ENCODE measurements at places on chromosomes 4 and X.

- no peak for DNase-seq
Observed at GRCh38 chr4:56241500-56241899, 145.8 kb downstream of the AASDH start.

- DNase-seq, result no peak
Observed at GRCh38 chr4:129747756-129748155, 651.8 kb downstream of the C4orf33 start.

DNA sequence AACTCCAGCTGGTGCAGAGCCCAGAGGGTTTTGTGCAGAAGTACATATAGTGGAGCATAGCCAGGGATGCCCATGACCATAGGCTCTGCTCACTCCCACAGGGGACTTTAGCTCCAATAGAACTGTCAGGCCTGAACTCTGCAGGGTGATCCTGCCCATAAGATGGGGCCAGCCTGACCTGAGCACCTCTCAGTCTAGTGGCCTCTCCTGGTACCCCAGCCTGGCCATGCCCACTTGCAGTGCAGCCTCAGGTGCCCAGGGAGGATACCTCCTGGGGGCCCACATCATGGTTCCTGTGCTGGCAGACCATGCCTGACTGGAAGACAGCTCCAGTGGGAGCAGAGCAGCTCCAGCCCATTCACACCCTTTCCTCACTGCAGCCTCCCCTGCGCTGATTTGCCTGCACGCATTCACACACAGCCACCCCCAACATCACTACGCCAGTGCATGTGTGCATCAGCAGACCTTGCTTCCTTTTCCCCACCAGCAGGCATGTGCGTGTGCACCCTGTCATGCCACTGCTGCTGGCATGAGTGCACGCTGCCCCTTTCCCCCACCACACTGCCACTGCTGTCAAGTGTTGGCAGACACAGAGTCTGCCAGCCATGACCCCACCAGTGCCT lies 53.0 kb upstream of the MMAA start:
- DNase-seq, result no peak

GRCh38 chr4:22190855-22191254 lies 242.3 kb upstream of the KCNIP4 start:
- DNase-seq, result no peak

GRCh38 chr4:150232029-150232428 lies 153.8 kb downstream of the DCLK2 start:
- DNase-seq, result no peak

GRCh38 chr4:183399616-183400015 lies 44.8 kb upstream of the CDKN2AIP start:
- DNase-seq, result no peak

DNA sequence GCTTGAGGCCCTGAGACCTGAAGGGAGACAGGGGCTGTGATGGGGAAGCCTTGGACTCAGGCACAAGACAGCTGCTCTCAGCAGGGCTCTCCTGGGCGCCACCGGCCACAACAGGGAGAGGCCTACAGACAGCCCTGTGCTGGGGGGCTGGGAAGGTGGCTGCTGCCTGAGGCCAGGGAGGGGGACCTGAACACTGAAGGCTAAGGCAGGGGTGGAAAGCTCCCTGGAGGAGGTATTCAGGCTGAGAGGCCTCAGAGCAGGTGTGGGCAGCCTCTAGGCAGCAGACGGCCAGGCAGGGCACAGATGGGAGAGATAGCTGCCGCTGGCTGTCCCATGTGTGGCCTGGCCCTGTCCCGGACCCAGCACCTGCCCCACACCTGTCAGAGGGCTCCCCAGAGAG lies 33.0 kb downstream of the TACC3 start:
- DNase-seq, result no peak

GRCh38 chr4:38711066-38711465 lies 47.1 kb downstream of the KLF3 start:
- DNase-seq, result no peak

GRCh38 chr4:173735049-173735448 lies 205.0 kb upstream of the HAND2 start:
- DNase-seq, result no peak

- no peak for DNase-seq
Observed at GRCh38 chr4:41111791-41112190, 102.6 kb downstream of the APBB2 start.

- DNase-seq, result no peak
Observed at GRCh38 chrX:49972328-49972860, 50.0 kb downstream of the CLCN5 start.

GRCh38 chr4:111454961-111455360 lies 690.3 kb upstream of the FAM241A start:
- no peak for DNase-seq

DNA sequence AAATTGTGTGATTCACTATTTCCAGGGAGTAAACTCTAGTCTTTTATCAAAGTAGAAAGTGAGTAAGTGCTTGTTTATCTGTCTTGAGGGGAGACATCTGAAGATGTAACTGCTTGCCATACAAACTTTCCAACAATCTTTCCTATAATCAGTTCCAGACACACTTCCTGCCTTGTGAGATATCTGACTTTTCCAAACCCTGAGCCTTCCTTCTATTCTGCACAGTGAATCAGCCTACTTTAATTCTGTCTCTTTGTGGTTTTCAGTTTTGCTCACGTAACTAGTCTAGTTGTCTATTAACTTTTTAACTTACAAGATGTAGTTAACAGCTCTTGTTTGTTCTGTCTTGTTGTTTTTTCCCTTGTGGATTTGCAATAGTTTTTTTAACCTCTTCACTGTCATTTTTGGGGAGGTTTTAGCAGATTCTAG lies 947.8 kb downstream of the C4orf33 start:
- no peak for DNase-seq

- DNase-seq, result no peak
Observed at GRCh38 chrX:68109162-68109561, 324.1 kb downstream of the OPHN1 start.

DNA sequence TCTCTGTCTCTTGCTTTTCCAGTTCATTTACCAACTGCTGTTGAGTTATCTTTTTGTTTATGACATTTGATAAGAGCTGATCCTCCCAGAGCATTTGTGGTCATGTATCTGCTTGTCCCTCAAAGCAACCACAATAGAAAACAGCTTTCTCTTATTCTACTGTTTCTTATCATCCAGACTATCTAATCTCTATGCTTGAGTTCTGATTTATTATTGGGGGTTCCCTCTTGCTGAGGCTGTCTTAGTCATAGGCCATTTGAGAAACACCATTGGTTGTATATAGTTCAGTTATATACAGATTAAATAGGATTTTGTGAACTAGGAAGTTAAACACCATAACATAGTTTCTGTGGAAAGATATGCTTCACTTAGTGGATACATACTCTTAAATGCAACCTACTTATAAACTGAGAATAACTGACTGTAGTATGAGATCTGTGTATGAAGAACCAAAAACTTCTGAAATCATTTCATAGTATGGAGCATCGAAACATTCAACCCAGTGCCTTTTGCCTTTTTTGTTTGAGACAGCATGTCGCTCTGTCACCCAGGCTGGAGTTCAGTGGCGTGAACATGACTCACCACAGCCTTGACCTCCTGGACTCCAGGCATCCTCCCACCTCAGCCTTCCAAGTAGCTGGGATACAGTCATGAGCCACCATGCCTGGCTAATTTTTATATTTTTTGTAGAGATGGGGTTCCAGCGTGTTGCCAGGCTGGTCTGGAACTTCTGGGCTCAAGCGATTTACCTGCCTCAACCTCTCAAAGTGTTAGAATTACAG lies 75.8 kb downstream of the STIM2 start:
- DNase-seq, result no peak

DNA sequence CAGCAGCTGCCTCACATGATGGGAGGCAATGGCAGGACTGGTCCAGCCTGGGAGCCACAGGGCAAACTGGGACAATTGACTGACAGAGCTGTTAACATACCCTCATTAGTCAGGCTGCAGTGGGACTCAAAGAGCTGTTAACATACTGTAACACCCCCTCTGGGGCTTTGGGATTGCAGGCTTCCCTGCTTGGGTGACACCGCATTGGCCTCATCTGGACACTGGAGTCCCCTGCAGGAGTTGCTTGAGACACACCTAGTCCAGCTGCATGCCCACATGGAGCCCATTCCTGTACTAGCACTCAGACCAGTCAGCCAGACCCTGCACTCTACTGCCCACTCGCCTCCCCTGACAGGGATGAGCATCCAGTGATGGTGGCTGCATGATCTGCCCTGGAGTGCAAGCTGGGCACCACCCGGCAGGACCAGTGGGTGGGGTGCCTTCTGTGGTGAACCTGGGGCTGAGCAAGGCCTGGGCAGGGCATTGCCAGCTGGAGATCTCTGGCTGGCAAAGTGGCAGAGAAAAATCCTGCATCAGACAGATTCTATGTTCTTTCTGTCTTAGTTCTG lies 138.8 kb downstream of the DTHD1 start:
- no peak for DNase-seq

GRCh38 chrX:3362956-3363355 lies 16.5 kb upstream of the MXRA5 start:
- no peak for DNase-seq

DNA sequence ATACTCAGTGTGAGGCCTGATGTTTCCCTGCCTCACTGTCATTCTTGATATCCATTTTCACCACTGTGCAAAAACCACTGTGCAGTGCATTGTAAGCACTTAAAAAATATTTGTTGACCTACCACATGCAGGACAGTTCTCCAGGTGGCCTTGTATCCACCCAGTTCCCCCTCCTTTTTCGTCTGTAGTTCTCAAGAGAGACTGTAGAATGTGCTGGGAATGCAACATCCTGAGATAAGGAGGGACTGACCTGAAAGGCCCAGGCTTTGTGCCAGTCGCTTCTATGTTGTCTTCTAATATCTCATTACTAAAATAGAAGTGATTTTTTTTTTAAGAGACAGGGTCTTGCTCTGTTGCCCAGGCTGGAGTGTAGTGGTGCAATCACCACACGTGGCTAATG lies 21.7 kb upstream of the PAQR3 start:
- no peak for DNase-seq

GRCh38 chr4:106256190-106256589 lies 59.8 kb downstream of the TBCK start:
- DNase-seq, result no peak

- peak; percentile 40 for DNase-seq
Observed at GRCh38 chrX:56232221-56233082, at the start of gene KLF8. TSS of gene KLF8 (plus strand) at chrX:56232356. CDS start at chrX:56233335, 979 bp downstream.

DNA sequence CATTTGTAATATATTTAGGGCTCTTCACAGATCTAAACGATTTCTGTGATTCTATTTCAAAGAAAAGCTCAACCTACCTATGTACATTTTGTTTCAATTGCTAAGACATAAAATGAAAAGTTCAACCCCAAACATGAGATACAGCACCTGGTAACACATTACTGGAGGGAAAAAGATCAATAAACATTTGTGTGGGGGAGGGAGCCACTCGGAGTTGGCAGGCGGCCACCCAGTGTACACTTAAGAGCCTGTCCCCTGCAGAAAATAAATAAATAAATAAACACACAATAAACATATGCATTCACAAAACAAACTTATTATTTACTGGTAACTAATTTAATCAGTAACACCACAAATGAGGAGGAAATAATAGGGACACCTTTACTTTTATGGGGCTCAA lies 19.3 kb downstream of the PRSS48 start:
- DNase-seq, result no peak

- no peak for DNase-seq
Observed at GRCh38 chr4:110676241-110676640, 53.4 kb upstream of the PITX2 start.

DNA sequence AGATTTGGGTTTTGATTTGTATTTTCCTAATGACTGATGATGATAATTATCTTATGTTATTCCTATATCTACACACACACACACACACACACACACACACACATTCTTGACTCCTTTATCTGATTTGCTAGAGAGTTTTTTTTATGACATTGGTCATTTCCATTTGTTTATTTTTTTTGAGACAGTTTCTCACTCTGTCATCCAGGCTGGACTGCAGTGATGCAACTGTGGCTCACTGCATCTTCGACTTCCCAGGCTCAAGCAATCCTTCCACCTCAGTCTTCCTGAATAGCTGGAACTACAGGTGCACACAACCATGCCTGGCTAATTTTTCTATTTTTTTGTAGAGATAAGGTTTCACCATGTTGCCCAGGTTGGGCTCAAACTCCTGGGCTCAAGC lies 6.7 kb downstream of the ZNF81 start:
- no peak for DNase-seq

DNA sequence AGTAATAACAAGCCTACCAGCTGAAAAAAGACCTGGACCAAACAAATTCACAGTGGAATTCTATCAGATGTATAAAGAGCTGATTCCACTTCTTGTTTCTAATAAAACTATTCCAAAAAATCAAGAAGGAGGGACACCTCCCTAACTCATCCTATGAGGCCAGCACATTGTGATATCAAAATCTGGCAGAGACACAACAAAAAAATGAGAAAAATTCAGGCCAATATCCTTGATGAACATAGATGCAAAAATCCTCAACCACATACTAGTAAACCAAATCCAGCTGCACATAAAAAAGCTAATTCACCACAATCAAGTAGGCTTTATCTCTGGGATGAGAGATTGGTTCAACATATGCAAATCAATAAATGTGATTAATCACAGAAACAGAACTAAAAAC lies 147.9 kb upstream of the NEIL3 start:
- no peak for DNase-seq

DNA sequence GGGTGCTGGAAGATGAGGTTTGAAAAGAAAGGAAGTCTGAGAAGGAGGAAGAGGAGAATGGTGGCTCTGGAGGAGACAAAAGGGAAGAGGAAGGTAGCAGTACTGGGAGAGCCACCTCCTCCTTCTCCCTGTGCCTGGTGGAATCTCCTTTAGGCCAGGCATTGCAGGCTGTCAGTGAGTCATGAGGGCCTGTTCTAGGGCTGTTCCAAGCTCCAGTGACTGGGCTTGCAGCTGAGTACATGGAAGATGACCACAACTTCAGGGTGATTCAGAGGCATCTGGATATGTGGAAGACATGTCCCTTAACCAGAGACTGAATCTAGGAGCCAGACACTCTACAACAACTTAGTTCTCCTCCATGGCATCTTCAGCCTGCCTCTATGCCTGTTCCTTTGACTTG lies 107.8 kb downstream of the EFNB1 start:
- DNase-seq, result no peak

DNA sequence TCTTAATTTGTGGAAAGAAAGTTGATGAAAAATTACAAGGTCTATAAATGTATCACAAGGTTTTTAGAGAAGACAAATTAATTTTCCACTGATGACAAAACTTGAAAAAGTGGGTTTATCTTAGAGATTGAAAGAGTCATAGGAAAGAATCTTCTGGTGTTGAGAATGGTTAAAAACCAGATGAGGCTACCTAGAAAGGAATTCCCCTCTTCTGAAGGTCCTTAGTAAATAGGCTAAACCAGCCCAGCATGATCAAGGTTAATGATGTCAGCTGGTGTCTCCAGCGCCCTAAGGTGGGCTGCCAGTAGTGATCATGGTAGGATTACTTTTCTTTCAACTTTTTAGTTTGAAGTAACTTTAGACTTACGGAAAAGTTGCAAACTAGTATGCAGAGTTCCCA lies 71.8 kb upstream of the PGRMC2 start:
- DNase-seq, result no peak
